ENCODE measurements at places on chromosomes 16 and 17.
A peak's percentile ranks its signal among the peaks of the same experiment; 100 is the strongest.

GRCh38 chr16:12207939-12208338, 231.4 kb downstream of the SNX29 start:
- no peak for DNase-seq

DNA sequence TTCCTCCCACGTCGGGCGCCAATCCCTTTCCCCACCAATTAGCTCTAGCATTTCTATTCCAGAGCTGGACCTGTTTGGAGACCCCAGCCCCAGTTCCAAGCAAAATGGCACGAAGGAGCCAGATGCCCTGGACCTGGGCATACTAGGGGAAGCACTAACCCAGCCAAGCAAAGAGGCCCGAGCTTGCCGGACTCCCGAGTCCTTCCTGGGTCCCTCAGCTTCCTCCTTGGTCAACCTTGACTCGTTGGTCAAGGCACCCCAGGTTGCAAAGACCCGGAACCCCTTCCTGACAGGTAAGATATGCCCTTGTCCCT, 5.6 kb upstream of the SPATA20 start:
- no peak for DNase-seq

DNA sequence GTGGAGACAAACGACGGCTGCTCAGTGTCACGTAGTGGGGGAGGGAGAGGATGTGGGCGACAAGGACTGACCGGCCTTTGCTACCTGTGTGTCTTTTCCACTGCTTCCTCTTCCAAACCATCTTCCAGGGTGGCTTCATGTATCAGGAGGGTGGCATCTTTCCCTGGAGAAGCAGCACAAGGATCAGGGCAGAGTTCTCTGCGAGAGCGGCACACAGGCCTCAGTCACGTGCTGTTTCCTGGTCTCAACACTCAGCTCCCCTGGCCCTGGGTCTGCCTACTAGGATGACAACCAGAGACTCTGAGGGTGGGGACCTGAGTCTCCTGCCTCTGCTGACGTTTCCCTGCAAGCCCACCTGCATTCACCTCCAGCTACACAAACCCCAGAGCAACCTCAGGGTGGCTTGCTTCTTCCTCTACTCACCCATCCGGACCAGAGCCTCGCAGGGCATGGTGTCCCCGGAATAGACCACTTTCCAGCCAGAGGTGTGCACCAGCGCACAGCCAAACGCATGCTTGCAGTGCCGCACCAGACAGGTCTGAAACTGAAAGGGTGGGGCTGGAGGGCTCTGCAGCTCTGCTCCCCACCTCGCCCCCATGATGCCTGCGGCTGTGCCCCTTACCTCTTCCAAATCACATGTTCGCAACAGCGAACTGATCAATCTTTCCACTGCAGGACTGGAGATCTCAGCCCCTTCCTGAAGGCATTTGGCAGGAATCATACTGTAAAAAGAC, 23.3 kb downstream of the ELAC2 start:
- no peak for DNase-seq

GRCh38 chr16:53816211-53816836, 112.4 kb downstream of the FTO start:
- no peak for DNase-seq

DNA sequence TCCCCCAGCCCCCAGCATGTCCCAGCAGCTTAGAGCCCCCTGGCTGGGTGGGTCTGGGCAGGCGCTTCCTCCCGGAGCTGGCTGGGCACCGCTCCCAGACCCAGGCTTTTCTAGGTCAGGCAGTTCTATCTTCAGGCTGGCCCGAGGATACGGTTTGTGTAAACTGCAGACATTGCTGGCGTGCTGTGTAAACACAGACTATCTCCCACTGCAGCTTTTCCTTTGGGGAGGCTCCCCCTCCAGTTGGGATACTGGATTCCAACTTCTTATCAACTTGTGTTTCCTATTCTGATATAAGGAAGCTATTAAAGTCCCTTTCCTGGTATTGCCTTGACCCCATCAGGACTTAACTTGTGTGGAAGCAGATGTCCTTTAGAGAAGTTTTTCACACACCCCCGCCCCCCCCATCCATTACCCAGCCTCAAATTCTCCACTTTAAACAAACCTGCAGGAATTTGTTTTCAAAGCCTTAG, 18.3 kb upstream of the GNA13 start:
- DNase-seq, result peak; percentile 92

GRCh38 chr16:56343661-56344517, 81.5 kb downstream of the AMFR start:
- DNase-seq, result no peak

DNA sequence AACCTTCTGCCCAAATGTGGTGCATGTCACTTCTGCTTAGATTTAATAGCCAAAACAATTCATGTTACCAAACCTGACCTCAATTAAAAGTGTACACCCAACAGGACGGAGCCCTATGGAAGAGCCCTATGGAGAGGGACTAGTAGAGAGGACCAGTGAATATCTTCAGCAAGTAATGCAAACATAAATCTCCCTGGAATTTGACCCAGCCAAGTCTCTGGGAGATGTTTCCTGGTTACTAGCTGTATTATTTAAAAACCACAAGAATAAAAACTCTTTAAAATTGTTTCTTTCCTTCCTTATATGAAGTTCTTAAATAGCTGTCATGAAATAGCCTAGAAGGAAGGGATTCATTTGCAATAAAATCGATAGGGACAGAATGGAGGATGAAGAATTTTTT, 255.8 kb downstream of the CDH11 start:
- peak; percentile 39 for DNase-seq

GRCh38 chr16:73888840-73889490, 407.6 kb upstream of the PSMD7 start:
- no peak for DNase-seq

GRCh38 chr17:74795327-74796020, 19.3 kb upstream of the NAT9 start:
- DNase-seq, result no peak

GRCh38 chr17:27513849-27514248, 57.6 kb downstream of the KSR1 start:
- no peak for DNase-seq

DNA sequence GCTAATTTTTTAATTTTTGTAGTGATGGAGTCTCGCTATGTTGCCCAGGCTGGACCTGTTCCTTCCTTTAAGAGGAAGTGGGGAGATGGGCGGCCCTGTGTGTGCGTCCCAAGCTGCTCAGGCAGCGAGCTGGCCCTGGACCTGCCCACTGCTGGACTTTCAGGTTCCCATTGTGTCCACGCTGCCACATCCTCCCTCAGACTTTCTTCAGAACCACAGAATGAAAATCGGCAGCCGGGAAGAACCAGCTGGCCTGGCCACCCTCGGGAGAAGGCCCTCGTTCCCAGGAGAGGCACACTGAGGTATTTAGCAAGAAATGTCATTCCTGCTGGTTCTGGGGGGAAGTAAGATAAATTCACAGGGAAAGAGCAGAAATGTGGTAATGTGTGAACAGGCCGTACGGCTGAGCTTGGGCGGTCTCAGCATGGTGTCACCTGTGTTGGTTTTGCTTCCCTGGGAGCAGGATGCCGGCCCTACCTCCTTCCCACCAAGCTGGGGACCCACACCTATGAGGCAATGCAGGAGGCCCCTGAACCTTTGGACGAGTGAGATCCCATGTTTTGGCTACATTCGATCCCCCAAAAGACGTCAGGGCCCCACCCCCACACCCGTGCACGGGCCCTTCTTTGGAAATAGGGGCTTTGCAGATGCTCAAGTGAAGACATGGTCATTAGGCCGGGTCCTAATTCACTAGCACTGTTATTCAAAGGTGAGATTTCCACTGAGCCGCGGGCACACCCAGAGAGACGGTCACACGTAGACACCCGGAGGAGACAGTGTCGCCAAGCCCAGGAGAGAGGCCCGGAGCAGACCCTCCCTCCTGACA, 35.9 kb upstream of the ZNF469 start:
- DNase-seq, result no peak

DNA sequence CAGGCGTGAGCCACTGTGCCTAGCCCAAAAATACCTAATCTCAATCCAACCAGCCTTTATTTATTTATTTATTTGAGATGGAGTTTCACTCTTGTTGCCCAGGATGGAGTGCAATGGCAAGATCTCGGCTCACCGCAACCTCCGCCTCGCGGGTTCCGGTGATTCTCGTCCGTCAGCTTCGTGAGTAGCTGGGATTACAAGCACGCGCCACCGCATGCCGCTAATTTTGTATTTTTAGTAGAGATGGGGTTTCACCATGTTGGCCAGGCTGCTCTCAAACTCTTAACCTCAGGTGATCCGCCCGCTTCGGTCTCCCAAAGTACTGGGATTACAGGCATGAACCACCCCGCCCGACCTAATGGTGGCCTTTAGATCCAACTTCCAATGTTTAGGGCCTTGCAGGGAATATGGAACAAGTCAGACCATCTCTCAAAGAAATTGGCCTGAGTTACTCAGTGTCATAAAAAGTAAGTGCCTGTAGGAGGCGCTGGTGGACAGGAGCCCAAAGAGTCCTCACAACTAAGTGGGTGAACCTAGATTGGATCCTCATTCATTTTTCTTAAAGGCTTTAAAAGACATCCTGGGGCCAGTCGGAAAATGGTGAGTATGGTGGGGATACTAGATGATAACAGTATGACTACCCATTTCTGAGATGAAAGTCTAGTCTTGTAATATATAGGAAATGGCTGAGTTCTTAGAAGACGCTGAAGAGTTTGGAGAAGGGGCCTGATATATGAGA, 4.6 kb downstream of the ZSCAN10 start:
- DNase-seq, result no peak

DNA sequence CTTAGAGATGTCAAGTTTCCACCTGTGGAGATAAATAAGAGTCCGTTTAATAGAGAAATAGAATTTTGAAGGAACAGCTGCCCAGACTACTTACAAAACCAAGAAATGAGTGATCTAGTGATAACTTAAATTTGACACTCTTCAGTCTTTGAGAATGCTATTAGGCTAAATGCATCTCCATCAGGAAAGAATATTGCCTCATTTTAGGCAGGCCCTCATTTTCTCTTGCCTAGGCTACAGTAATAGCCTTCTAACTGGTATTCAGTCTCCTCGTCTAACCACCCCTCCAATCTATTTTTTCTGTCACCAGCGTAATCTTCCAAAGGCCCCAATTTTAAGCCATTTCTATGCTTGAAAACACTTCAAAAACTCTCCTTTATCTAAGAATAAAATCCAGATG, 537.8 kb upstream of the CA10 start:
- DNase-seq, result no peak

DNA sequence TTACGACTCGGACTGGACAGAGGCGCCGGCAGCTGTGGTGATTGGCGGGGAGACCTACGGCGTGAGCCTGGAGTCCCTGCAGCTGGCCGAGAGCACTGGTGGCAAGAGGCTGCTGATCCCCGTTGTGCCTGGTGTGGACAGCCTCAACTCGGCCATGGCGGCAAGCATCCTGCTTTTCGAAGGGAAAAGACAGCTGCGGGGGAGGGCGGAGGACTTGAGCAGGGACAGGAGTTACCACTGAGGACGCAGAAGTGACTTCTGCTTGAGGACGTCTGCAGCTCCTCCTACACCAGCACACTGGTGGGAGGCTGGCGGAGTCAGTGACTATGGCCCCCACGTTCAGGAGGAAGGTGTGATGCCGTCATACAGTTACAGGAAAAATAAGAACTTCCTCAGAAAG, 9.7 kb downstream of the MRM3 start:
- no peak for DNase-seq

DNA sequence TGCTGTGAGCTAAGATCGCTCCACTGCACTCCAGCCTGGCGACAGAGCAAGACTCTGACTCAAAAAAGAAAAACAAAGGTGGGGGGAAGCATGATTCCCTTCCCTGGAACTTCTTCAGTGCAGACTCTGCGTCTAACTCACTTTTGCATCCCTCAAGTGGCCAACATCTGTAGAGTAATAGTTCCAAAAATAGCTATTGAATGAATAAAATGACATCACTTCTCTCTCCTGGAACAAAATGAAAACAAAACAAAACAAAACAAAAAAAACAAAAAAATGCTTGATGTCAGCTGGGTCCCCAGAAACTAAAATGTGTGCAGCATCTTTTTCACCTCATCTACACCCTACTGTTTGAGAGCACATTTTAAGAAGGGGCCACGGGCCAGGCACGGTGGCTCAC, 197.7 kb upstream of the NOG start:
- no peak for DNase-seq

- DNase-seq, result no peak
Measured at GRCh38 chr16:48113001-48113400, 42.8 kb downstream of the ABCC12 start.

- DNase-seq, result no peak
Measured at GRCh38 chr16:81558444-81559175, 114.0 kb downstream of the CMIP start.

DNA sequence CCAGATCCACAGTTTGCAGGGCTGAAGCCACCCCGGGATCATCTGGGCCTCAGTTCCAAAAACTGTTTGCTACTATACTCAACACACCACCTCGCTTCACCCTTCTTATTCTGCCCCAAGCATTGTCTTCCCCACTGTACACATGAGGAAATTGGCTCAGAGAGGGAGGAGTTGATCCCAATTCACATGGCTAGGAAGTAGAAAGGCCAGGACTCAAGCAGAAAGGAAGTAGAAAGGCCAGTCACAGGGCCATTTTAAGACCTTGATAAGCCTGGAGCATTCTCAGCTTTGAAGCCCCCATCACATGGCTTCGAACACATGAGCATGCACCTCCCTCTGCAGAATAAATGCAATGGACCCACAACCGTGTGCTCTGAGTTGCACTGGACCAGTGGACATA, 7.7 kb upstream of the PRSS22 start:
- DNase-seq, result no peak

DNA sequence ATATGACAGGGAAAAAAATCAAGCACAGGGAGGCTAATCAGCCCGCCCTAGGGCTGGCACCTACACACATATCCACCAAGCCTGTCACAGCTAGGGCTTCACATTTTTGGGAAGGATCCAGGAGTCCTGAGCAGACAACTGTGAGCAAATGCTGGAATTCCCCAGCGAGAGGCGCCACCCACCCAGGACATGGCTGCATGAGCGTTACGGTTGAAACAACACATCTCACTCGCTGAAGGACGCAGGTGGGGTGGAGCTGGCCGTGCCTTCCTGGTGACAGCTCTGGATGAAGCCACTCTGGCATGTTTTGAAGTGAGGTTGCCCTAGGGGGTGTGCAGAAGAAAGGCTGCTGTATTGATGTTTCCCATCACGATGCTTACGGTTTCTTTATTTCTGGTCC, 315.1 kb upstream of the EEF2KMT start:
- DNase-seq, result no peak

DNA sequence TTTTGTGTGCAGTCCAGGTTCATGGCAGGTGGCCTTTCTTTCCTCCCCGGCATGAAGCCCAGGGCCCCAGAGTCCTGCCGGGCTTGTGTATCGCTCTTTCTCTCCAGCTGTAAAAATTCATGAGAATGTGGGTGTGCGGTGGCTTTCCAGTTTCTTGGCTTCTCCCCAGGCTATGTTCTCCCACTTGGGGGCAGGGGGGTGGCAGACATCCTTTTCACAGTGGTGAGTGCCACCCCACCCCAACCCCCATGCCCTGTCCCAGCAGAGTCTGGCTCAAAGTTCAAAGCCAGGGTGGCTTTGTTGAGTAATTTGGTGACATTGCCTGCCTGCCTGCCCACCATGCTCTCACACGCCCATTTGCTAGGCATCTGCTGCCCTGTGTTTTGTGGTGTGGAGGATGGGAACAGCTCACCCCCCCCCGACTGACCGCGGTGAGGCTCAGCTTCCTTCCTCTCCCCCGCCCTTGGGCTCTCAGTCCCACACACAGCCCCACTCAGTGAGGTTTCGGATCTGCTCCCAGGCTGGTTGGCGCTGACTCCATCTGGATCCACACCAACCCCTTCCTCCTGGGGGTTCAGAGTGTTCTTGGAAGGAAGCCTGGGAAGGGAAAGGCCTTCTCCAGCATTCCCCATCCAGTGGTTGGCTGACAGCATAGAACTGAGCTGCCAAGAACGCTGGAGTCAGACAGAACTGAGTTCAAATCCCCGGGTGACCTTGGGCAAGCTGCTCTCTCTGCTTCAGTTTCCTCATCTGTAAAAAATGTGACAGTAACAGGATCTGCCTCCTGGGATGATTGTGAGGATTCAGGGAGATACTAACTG, 36.0 kb downstream of the CHD9 start:
- peak; percentile 90 for DNase-seq

Measured in umbilical cord (tissue), 2 donors.